Neural progenitor cell (in vitro differentiated cells): ENCODE measurements at places on chromosomes 5 and 9. TPM values are rescaled to one million over a fixed set of nuclear protein-coding genes. Genes with fewer than 3 reads are reported as not detected.

- no peak for DNase-seq
- H3K27me3 ChIP-seq: no peaks in the 10 kb centered on the region
- no peak overlapping the region for H3K4me3 ChIP-seq
- no peaks in the 10 kb centered on the region for H3K36me3 ChIP-seq
- H3K4me1 ChIP-seq: peaks cover 28% of the 10 kb centered on the region
Measured at GRCh38 chr5:76221311-76221710, 138.1 kb downstream of the SV2C start.

- H3K27me3 ChIP-seq: no peaks in the 10 kb centered on the region
- H3K27ac ChIP-seq: no peak overlapping the region
- no peak overlapping the region for H3K4me3 ChIP-seq
- no peak for DNase-seq
- no peaks in the 10 kb centered on the region for H3K4me1 ChIP-seq
Measured at GRCh38 chr5:135990528-135991255, 35.9 kb upstream of the LECT2 start.

- H3K4me1 ChIP-seq: no peaks in the 10 kb centered on the region
- no peak for DNase-seq
- H3K27ac ChIP-seq: no peak overlapping the region
- no peak overlapping the region for H3K4me3 ChIP-seq
Measured at GRCh38 chr5:103407402-103407801, 148.8 kb downstream of the MACIR start.

DNA sequence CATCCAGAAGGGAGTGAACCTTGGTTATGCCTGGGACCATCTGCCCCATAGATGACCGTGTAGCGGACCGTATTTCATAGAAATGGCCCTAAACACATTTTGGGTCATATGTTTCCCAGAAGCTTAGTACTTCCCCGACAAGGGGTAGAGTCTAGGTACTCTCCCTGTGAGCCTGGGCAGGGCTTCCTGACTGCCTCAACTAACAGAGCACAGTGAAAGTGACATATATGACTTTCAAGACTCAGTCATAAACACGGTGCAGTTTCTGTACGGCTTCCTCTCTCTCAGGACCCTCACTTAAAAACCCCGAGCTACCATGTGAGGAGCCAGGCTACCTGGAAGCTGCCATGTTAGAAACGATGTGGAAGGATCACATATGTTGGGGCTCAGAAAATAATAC, 20.9 kb downstream of the C9orf57 start:
- DNase-seq: no peak
- no peaks in the 10 kb centered on the region for H3K27me3 ChIP-seq
- no peaks in the 10 kb centered on the region for H3K4me1 ChIP-seq
- H3K27ac ChIP-seq: no peak overlapping the region
- no peaks in the 10 kb centered on the region for H3K36me3 ChIP-seq
- no peak overlapping the region for H3K4me3 ChIP-seq

DNA sequence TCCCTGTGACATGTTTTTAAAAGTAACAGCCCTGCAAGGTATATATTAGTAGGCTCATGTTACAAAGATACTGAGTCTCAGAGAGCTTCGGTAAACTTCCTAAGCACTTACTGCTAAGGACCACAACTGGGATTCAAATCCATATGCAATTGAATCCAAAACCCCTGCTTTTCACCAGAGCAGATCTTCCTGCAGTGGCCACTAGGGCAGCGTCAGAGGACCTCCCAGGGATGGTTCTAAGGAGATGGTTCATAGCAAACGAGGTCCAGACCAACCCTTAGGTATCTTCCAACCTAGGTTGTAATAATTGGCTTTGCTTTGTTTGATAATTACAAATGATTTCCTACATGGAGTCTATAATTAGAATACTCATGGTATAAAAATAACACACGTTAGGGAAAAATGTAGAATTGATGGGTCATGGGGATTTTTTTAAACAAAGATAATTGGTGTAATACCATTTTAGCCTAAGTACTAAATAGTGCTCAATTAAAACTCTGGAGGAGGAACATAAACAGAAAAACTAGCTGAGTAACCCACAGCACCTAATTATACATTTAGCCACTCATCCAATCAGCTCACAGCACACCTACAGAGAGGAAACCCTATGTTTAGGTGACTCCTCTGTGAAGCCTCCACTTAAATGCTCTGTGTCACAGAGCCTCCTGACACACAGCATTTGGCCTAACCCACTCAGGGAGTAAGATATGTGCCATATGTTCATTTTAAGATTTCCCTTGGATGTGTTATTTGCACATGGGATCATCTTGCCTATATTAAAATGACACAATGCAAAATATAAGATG, 10.0 kb upstream of the CAST start:
- no peaks in the 10 kb centered on the region for H3K4me1 ChIP-seq
- H3K36me3 ChIP-seq: no peaks in the 10 kb centered on the region
- no peak for DNase-seq
- H3K27me3 ChIP-seq: no peaks in the 10 kb centered on the region

GRCh38 chr9:105993116-105993854, 298.9 kb downstream of the TMEM38B start:
- no peak overlapping the region for H3K4me3 ChIP-seq
- peaks cover 19% of the 10 kb centered on the region for H3K4me1 ChIP-seq
- no peaks in the 10 kb centered on the region for H3K27me3 ChIP-seq
- H3K36me3 ChIP-seq: no peaks in the 10 kb centered on the region

DNA sequence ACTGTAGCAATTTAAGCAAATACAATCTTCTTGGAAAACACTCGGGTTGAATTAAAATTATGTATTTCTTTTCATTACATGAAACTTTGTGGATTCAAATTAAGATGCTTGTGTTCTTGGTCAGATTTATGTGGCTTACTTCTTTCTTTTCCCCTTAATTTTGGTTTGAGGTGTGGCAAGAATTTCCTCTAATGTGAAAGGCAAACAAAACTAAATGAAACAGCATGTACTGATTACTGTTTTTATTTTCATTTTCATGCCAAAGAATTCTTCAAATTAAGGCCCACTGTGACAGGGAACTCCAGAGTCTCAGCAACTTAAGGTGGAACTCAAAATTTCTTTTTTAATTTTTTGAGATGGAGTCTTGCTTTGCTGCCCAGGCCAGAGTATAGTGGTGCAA, at the start of gene OMD:
Gene OMD, minus strand, starts transcription at position 132 of the 400 bp plus-strand sequence. CDS start 6,913 bp downstream, outside the sequence.
- no peaks in the 10 kb centered on the region for H3K36me3 ChIP-seq
- H3K4me3 ChIP-seq: no peak within 1 kb of the TSS
- no peaks in the 10 kb centered on the region for H3K4me1 ChIP-seq
- DNase-seq: no peak
- H3K27me3 ChIP-seq: no peaks in the 10 kb centered on the region

- H3K36me3 ChIP-seq: no peaks in the 10 kb centered on the region
- H3K27me3 ChIP-seq: no peaks in the 10 kb centered on the region
- H3K4me1 ChIP-seq: no peaks in the 10 kb centered on the region
Measured at GRCh38 chr5:151270599-151270998, 17.6 kb downstream of the GM2A start.

DNA sequence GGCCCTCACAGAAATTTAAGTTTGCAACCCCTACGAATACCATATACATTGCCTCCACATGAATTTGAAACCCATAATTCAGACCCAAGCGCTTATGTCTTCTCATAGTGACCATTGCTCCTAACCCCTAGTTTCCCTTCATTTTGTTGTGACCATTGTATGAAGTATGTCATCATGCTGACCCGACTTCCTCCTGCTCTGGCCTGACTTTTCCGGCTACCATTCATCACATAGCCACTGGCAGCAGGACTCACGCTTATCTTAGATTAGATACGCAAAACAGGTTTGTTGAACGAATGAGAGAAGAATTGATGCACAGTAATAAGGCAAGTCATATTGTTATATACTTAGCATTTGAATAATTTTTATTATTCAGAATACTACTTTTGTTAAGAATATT, 345.4 kb downstream of the FBXL17 start:
- DNase-seq: no peak
- no peaks in the 10 kb centered on the region for H3K4me1 ChIP-seq
- no peak overlapping the region for H3K4me3 ChIP-seq

DNA sequence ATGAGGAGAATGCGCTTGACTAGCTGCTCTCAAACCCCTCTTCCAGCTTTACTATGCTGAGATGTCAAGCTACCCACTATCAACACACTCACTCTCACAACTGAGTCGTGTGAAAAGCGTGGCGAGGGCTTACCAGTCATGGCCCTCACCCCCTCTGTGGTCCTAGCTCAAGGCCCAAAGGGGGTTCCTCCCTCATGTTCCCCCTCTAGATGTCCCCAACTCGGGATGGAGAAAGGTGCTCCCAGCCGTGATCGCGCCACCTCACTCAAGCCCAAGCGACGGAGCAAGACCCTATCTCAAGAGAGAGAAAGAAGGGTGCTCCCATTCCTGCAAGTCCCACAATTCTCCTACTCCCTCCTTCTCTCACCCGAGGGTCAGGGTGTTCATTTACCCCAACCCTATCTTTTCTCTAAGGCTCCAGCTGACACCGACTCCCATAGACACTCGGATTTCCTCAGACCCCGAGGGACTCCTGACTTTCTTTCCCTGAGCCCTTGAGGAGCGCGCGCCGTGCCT, 559 bp downstream of the SLC38A9 start:
- no peaks in the 10 kb centered on the region for H3K36me3 ChIP-seq
- no peaks in the 10 kb centered on the region for H3K27me3 ChIP-seq
- peak overlapping the region; percentile 94 for H3K4me3 ChIP-seq
- no peak for DNase-seq
- H3K27ac ChIP-seq: no peak overlapping the region

DNA sequence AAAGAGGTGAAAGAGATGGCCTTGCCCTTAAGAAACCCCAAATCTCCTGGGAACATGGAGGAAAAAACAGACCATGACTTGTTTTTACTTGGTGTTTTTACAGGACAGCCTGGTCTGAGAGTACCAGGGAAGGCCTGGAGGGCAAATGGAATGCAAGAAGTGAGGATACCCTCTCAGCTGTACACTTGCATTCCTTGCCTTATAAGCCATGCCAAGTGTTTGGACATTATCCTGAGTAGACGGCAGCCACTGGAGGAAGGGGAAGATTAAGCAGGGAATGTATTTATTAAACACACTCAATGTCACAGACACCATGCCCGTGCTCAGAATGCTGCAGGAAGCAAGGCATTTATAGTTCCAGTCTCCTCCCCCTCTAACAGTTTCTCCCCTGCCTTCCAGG, 581.4 kb downstream of the CDK5RAP2 start:
- H3K27me3 ChIP-seq: no peaks in the 10 kb centered on the region
- no peaks in the 10 kb centered on the region for H3K36me3 ChIP-seq
- no peak for DNase-seq
- H3K27ac ChIP-seq: no peak overlapping the region
- no peak overlapping the region for H3K4me3 ChIP-seq
- no peaks in the 10 kb centered on the region for H3K4me1 ChIP-seq

DNA sequence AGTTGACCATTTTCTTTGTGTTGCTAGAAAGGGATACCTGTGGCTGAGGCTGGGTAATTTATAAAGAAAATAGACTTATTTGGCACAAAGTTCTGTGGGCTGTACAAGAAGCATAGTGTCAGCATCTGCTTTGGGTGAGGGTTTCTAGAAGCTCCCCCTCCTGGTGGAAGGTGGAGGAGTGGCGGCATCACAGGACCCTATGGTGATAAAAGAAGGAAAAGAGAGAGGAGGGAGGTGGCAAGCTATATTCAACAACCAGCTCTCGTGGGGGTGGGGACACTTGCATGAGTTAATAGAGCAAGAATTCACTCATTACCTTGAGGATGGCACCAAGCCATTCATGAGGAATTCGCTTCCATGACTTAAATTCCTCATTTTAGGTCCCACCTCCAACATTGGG, 2041.4 kb upstream of the CDH9 start:
- peak; percentile 34 for DNase-seq
- peak overlapping the region; percentile 59 for H3K27ac ChIP-seq
- H3K4me3 ChIP-seq: no peak overlapping the region
- peaks cover 16% of the 10 kb centered on the region for H3K4me1 ChIP-seq

GRCh38 chr5:123928401-123928800, 416.4 kb downstream of the CSNK1G3 start:
- H3K4me3 ChIP-seq: no peak overlapping the region
- H3K27me3 ChIP-seq: no peaks in the 10 kb centered on the region
- peaks cover 8% of the 10 kb centered on the region for H3K4me1 ChIP-seq
- H3K27ac ChIP-seq: no peak overlapping the region
- H3K36me3 ChIP-seq: no peaks in the 10 kb centered on the region
- DNase-seq: no peak

DNA sequence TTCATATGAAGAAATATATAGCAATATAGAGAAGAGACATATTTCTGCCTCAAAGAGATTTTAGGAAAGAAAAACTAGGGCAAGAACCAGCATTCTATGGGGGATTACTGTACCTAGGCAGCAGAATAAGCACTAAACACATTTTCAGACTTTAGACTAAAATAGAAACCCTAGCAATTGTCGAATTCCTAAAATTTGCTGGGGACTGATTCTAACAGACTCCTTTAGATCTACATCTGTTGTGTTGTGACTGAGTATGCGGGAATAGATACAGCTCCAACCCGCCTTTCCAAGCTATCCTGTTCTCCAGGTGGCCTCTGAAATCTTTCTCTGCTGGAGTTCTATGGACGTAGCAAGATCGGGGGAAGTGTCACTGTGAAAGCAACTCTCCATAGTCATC, 482.2 kb downstream of the NTRK2 start:
- no peaks in the 10 kb centered on the region for H3K27me3 ChIP-seq
- no peak for DNase-seq
- H3K4me3 ChIP-seq: no peak overlapping the region
- peaks cover 3% of the 10 kb centered on the region for H3K4me1 ChIP-seq
- H3K27ac ChIP-seq: no peak overlapping the region

DNA sequence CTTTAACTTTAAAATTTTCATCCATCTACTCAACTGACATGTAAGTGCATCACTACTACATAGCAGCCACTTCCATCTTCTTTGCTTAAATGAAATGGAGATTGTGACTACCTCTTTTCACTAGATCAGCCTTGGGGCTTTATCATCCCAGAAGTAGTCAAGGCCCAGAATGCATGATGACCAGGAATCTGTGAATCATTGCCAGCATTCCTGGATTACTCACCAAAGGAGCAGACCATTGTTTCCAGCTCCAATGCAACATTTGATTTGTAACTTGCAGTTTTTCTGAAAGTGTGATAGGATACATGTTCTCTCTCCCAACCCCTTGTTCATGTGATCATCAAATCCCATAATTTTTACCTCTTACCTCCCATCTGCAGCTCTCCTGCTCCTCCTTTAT, 65.1 kb downstream of the PLPPR1 start:
- no peak for DNase-seq
- H3K4me1 ChIP-seq: peaks cover 4% of the 10 kb centered on the region
- no peak overlapping the region for H3K4me3 ChIP-seq

Gene MEIKIN
- total RNA-seq: not detected in 2 replicates
